Fibroblast of skin of right biceps (primary cell): ENCODE measurements at places on chromosomes 5 and 9.
A peak's percentile ranks its signal among the peaks of the same experiment; 100 is the strongest.

DNA sequence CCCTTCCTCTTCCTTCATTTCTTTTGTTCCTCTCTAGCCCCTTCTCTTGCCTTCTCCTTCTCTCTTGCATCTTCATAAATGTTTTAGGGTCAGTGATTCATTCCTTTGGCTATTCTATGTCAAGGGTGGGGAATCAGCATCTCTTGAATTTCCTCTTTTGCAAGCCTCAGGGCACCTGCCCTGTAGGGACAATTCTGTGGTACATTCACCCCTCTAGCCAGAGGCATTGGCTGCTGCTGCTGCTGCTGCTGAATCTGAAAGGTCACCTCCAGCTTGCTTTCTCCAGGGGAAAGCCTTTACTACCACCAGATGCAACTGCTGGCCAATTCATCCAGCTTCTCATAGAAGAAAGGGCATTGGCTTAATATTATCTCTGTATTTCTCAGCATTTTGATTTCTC is 87.3 kb downstream of the INSYN2B start:
- DNase-seq, result no peak

DNA sequence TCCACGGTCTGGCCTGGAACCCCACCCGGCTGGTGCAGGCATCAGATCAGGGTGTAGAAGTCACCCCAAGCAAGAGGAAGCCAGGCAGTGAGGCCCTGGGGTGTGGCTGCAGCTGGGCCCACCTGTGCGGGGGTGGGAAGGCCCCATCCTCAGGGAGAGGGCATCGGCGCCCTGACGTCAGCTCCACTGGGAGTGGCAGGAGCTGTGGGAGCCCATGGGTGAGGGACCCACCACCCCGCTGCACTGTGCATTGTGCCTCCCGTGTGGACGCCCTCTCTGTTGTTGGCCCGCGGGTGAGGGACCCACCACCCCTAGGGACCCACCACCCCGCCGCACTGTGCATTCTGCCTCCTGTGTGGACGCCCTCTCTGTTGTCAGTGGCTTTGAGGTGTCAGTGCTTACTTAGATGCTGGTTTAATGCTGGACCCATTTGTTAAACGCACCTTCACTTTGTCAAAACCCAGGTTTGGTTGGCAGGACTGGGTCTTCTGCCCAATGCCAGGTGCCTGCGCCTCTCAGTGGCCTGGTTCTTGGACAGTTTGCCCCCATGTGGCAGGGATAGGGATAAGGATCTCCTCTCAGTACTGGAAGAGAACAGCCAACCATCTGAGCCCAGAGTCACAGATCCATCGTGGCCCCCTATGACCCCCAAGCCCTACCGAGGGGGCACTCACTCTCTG is 6.9 kb upstream of the EXOC3 start:
- DNase-seq, result no peak

DNA sequence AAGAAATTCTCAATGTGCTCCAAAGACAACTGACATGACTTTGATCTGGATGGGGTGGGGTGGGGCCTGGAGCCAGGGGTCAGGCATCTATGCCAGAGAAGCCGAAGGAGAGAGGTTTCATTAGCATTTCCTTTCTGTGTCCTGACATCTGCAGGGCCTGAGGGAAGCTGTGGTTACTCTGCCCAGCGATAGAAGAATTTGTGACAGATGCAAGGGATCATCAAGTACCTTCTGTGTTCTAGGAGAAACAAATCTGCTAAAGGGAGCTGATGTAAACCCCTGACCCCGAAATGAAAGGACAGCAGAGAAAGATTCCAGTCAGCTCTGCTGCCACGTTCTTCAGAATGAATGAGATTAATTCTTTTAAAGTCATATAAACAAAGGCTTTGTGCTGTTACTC is 335.7 kb downstream of the PRELID2 start:
- DNase-seq, result no peak

DNA sequence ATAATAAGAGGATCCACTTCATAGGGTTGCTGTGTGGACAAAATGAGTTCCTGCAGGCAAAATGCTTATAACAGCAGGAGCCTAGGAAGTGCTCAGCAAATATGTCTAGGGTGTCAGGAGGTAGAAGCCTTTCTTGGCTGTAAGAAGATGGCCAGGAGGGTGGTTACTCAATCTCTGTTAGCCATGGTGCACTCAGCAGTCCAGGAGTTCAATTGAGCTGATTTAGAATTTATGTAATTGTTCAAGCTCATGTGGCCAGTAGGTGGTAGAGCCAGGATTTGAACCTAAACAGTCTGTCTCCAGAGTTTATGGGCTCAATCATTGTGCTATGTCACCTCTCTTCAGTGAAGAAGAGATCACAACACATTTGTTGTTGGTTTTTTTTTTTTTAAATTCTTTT is 381.2 kb downstream of the KIF4B start:
- no peak for DNase-seq

DNA sequence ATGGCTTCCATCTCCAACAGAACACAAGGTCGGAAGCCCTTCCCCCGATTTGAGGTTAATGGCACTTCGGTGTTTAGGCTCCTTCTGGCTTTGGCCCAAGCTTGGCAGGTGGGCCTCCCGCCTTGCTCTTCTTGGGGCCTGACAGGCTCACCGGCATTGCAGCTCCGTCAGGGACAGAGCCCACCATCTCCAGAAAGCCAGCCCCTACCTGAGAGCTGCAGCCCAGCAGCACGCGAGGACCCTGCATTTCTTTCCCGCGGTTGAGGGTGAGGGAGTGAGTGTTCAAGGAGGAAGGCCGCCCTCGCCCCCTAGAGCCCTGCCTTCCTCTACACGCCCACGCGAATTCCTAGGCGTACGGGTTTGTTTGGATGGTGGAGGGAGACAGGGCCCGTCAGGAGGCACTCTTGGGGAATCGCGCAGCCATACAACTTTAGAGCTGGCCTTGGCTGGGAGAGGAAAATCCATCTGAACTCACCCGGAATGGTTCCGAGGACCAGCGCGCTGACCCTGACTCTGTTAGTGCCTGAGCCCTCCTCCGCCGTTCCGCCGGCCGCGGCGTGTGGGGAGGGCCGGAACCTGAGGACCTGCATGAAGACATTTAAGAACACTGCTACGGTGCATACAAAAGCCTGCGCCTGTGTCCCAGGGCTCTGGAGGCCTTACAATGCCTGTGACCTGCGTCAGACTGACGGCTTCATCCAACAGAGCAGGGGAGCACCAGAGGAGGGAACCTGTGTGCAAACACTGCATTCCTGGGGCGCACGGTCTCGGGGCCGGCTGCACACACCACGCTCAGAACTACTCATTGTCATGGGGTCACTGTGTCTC is 73.8 kb downstream of the MRPL36 start:
- no peak for DNase-seq

DNA sequence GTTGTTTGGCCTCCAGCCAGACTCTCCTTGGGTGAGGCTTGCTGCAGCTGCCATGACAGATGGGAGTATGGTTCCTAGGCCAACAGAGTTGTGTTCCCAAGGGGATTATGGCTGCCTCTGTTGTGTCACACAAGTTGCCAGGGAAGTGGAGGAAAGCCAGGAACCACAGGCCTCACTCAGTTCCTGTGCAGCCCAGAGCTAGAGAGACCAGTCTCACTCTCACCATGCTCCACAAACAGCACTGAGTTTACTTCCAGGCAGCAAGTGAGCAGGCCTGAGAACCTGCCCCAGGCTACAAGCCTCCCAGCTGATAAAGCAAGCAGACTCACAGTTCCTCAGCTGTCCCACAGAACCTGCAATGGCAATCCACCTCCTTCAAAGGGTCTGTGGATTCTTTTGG is 273.6 kb upstream of the TAS2R1 start:
- DNase-seq, result peak; percentile 16

DNA sequence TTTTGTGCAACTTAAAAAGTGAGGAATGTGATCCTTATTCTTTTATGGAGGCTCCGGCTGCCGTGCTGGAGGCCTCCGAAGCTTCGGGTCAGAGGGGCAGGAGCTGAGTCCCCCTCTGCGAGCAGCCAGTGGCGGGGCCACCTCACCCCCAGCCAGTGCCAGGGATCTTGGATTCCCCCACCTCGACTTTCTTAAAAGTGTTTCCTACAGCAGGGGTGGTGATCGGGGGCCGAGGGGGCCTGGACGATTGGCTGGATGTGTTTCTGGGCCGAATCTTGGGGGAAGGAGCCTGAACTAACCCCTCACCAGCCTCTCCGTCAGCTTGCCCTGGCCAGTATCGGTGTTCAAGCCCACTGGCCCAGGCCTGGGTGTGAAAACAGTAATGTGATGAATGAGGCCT is 92.2 kb upstream of the LMX1B start:
- no peak for DNase-seq

DNA sequence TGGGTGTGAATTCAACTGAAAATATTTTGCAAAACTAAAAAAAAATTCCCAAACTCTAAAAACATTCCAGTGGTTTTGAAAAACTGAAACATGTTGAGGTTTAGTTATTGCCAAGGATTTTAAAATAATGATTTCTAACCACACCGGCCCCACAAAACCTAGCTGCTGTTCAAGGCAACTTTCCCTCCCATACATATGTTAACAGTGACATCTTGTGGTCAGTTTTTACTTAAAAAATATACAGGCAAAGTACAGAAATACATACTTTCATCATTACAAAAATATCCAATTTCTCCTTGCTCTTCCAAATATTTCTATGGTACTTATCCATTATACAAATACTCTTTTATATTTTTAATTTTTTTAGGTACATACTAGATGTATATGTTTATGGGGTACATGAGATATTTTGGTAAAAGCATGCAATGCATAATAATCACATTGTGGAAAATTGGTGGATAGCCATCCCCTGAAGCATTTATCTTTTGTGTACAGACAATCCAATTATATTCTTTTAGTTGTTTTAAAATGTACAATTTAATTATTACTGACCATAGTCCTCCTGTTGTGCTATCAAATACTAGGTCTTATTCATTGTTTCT is 34.4 kb upstream of the MRPS30 start:
- peak; percentile 52 for DNase-seq

DNA sequence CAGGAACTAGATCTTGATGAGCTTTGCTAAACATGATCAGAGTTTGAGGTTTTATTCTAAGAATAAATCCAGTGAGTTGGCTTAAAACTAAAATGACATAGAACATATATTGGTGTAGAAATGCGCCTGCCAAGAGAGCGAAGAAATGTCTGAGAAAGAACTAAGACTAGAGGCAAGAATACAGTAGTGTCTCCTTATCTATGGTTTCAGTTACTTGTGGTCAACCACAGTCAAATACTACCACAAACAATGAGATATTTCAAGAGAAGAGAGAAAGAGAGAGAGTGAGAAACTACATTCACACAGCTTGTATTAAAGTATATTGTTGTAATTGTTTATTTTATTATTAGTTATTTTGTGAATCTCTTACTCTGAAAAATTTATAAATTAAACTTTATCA is 254.4 kb upstream of the CDH10 start:
- DNase-seq, result no peak

DNA sequence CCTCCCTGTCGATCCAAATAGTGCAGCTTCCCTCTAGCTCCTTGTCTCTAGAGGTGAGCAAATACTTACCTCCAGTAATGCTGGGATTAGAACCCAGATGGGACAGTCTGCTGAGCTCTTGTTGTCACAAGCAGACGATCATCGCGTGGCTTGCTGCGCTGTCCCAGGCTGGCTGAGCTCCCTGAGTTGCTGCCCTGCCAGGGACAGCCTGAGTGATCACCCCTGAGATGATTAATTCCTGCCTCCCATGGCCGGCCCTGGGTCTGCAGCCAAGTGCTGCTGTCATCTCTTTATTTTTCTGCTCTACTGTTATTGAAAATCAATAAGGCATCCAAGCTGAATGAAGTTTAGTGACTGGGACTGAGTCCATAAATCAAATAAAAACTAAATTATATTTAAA is 94.0 kb upstream of the ALDH1B1 start:
- DNase-seq, result no peak

DNA sequence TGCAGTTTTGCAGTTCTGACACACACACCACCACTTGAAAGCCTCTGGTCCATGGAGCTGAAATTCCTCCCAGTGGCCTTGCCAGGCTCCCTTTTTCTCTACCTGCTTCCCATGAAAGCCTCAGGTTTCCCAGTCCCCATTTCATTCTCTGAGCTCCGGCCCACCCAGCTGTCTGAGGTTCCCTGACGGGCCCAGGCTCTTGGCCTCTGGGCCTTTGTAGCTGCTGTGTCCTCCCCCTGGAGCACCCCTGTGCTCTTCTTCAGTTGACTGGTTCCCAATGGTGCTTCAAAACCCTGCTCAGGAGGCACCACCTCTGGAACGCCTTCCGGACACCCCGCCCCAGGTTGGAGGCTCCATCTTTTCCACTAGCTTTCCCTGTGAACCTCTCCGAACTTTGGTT is 155.9 kb upstream of the SHB start:
- DNase-seq, result no peak

DNA sequence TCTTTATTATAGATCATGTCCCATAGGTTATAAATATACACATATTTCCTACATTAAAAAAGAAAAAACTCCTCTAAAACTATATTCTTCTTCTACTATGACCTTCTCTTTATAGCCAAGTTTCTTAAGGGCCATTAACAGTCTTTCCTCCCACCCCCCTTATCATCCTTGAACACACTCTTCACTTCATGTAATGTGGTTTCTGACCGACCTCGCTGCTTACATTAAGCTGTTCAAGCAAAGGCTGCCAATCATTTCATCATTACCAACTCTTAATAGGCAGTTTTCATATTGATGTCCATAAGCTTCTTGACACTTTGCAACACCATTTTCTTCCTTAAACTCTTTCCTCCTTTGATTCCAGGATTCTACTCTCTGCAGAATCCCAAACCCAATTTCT is 283.0 kb upstream of the PCSK5 start:
- DNase-seq, result no peak

- DNase-seq, result peak; percentile 51
These were observed 15.8 kb upstream of the PSAT1 start for GRCh38 chr9:78280982-78281668.

DNA sequence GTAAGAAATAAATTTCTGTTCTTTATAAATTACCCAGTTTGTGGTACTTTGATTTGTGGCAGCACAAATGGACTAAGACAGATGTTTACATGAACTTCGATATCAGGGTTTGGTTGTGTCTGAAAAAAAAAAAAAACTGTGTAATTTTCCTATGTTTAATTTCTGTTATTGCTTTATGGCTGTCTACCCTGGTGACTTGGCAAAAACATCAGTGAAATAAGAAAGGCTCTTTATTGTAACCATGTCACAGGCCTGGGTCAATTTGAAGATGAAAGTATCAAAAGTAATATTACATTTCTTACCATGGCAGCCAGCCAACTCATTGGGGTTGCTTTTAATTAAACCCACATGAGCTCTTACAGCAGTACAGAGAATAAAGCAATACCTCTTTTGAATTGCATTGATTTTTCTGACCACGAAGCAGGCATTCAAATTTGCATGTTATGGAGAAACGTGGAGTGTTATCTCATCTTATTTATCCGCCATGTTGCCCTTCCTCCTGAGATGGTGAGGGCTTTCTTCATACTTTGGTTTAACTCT is 20.6 kb upstream of the SV2C start:
- DNase-seq, result peak; percentile 15

DNA sequence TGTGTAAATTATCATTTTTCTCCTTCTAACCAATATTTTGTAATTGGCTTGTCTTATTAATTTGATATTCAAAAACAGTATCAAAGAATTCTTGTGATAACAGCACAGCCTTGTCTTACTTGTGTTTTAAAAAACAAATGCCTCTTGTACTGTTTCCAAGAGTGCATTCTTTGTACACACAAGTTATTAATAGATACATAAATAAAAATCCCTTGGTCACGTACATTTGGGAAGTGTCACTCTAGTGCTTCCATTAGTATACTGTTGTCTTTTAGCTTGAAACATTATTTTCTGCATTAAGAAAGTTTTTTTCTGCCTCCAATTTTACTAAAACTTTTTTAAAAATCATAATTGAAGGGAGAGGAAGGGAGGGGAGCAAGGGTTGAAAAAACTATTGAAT is 133.2 kb downstream of the PIP5K1B start:
- no peak for DNase-seq
